ENCODE measurements at places on chromosomes 3 and 15. TPM values are rescaled to one million over a fixed set of nuclear protein-coding genes. Genes with fewer than 3 reads are reported as not detected.

GRCh38 chr3:7630925-7631324 lies 770.0 kb downstream of the GRM7 start:
- no peak for DNase-seq

- no peak for DNase-seq
These were observed 150.8 kb upstream of the STAC start for GRCh38 chr3:36229496-36229895.

DNA sequence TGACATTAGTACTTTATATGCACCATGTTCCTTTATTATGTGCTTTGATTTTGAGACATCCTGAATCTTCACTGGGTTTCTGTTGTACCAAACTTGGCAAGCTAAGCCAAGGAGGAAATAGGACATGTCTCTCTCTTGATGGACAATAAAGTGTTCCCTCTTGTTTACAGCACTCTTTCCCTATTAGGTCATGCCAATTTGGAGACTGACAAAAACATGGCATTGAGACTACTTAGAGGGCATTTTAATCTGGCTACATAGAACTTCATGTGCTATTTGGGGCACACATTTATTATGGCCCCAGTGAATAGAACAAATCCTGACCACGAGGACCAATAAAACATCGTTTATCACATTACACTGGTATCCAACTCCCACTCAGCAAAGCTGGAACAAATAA lies 85.3 kb upstream of the TNFSF10 start:
- peak; percentile 54 for DNase-seq

DNA sequence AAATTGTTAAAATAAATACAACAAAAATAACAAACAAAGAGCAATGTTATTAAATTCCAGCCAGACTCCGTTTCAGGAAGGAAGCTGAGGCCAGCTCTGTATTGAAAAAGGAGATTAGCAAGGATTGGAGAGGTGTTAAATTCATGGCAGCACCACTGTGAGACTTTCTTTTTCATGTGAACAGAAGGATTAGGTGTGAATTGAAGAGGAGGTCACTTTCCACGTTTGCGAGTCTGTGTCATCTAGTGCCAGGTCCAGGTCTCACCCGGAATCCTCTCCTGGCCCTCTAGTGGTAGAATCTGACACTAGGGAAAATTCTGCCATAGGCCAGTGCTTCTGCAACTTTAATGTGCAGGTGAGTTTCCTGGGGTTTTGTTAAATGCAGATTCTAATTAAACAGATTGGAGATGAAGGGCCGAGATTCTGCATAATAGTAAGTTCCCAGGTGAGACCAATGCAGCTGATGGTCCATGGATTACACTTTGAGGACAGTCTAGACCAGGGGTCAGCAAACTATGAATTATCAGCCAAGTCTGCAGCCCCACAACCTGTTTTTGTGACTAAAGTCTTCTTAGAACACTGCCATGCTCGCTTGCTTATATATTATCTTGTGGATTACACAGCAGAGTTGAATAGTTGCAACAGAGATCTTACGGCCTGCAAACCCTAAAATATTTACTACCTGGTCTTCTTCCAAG lies 9.2 kb upstream of the SLC6A1 start:
- DNase-seq, result peak; percentile 46

The CCR8 gene
- total RNA-seq, result not detected

The NFKBIZ gene
- total RNA-seq, result 9.6 TPM

The RBPMS2 gene
- 0.91 TPM for total RNA-seq

The POMGNT2 gene
- total RNA-seq, result 17.1 TPM
